ENCODE measurements at places on chromosomes 11 and 22.

GRCh38 chr11:130706572-130706971 is 209.7 kb downstream of the SNX19 start:
- DNase-seq = no peak

- DNase-seq = no peak
Measured at GRCh38 chr22:21446128-21446826, 20.9 kb upstream of the TMEM191C start.

GRCh38 chr22:19114984-19115552 is 7.1 kb downstream of the DGCR2 start:
- DNase-seq = peak; percentile 4

DNA sequence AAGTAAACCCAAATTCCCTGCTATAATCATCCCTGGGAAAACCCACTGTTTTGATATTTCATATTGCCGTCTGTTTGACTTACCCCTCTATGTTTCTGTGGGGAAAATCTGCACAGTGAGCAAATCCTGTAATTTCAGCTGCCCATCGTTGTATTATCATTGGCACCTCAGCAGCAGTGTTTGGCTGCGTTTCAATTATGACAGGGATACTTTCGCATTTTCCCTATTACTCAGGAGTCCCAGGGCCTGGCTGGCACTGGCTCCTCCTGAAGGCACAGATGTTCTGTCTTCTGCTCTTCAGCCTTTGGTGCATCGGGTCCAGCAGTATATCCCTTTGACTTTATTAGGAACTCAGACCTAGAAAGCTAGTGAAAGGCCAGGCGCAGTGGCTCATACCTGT is 12.2 kb upstream of the MMP12 start:
- no peak for DNase-seq

- no peak for DNase-seq
Measured at GRCh38 chr22:35045451-35045850, 20.5 kb upstream of the ISX start.

GRCh38 chr22:40939202-40939601 is 12.0 kb upstream of the RBX1 start:
- no peak for DNase-seq

DNA sequence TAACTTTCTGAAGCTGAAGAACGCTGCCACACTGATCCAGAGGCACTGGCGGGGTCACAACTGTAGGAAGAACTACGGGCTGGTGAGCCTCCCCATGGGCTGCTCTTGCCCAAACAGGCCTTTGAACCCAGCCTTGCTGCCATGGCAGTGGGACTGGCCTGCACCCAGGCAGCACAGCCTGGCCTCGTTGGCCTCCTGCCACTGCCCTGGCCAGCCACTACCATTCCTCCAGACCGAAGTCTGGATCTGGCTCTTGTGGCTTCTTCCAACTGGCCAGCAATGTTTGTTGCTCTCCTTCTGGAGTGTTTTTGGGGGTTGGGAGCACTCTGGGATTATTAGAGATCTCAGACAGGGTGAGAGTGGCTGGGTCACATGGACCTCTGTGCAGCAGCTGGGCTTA is 51.0 kb downstream of the MYO7A start:
- no peak for DNase-seq

DNA sequence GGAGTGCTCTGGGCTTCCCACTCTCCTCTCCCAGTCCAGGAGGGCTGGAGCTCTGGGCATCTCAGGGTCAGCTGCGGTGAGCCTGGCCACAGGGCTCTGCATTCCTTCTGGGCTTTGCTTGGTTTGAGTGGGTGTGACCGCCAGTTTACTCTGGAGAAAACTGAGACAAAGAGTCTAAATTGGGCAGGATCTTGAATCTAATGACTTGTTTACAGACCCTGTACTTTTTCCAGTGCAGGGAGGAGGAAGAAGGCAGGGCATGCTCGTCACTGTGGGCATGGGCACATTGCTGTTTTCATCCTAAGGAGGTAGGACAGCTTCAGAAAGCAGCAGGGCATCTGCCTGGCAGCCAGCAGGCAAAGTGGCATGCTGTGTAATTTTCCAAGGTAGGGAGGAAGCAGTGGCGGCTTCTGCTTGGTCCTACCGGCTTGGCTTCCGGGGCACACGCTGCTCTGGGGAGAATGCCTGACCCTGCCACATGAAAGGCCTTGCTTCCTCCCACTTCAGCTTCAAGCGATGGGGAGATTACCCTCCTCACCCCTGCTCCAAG is 22.9 kb downstream of the FLI1 start:
- no peak for DNase-seq

GRCh38 chr22:41845380-41846267 is 12.7 kb downstream of the SREBF2 start:
- no peak for DNase-seq

DNA sequence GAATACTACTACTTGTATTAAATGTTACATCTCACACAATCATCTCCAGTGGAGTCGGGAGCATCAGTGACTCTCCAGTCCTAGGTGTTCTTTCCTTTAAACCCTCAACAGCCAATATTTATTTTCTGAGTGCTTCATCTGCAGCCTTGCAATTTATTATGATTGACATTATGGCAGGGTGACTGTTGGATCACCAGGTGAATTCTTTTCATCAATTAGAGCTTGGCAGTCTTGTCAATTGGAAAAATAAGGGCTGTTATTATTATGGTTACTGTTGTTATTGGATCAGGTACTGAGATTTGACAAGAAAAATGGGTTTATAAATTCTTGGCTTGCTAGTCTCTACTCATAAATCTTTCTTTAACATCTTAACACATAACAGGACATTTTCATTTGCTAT is 27.5 kb upstream of the HTATIP2 start:
- DNase-seq = no peak

- no peak for DNase-seq
Measured at GRCh38 chr22:35728639-35729308, 11.1 kb downstream of the APOL5 start.

DNA sequence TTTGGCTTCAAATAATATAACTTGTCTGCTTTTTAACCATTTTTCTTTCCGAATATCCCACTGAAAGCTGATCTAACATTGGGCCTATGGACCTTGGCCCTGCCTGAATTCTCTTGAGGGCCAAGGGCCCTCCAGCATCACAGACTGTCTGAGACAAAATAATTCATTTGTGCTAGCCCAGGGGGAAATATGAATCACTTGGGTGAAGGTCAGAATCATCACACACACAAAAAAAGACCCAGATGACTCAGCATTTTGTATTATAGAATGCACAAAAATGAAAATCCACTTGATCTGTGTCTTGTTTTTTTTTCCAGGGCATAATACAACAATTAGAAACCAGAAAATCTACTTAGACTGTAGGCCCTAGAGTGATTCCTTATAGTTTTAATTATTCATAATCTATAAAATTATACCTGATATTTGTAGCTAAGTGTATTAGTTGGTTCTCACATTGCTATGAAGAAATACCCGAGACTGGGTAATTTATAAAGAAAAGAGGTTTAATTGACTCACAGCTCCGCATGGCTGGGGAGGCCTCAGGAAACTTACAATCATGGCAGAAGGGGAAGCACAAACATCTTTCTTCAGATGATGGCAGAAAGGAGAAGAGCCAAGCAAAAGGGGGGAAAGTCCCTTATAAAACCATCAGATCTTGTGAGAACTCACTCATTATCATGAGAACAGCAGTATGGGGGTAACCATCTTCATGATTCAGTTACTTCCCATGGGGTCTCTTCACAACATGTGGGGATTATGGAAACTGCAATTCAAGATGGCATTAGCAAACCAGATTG is 15.6 kb upstream of the RDX start:
- no peak for DNase-seq

- no peak for DNase-seq
Measured at GRCh38 chr11:38153985-38154384, 1555.9 kb upstream of the RAG2 start.

DNA sequence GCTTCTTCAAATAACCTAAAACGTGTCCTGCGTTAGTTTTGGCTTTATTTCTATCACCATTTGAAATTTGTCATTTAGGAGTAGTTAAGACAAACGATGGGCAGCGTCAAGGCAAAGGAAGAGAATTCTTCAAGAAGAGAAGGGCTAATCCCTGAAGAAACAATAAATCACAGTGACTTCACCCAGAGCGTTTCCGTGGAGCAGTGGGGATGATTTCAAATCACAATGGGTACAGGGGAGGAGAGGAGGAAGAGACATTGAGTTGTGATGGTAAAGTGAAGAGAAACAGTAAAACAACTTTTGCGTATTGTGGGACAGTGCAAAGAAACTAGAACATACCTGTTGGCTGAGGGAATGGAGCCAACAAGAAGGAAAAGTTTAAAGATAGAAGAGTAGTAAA is 9.7 kb downstream of the PDGFD start:
- no peak for DNase-seq

- no peak for DNase-seq
Measured at GRCh38 chr11:1276041-1276790, 33.2 kb downstream of the TOLLIP start.

DNA sequence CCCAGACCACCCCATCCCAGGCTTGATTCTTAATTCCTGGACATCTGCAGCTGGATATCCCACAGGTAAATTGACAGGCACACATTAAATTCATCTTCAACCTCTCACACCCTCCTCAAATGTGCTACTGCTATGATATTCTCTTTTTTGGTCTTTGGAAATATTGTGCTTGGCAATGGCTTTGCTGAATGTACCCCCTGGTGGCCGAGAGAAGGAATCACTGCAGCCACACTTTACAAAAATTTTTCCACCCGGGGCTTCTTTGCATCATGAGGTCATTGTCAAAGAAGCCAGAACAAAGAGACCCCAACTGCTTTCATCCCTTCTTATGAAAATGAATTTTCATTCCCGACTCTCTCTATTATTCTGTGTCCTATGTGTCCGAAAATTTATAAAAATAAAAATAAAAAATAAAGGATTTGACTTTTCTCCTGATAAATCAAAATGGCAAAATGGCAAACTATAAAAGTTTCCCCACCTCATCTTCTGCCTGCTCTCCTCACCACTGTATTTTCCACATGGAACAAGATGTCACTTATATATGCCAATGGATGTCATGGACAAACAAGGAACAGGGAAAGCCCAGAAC is 15.0 kb upstream of the CYB5R2 start:
- DNase-seq = peak; percentile 48

DNA sequence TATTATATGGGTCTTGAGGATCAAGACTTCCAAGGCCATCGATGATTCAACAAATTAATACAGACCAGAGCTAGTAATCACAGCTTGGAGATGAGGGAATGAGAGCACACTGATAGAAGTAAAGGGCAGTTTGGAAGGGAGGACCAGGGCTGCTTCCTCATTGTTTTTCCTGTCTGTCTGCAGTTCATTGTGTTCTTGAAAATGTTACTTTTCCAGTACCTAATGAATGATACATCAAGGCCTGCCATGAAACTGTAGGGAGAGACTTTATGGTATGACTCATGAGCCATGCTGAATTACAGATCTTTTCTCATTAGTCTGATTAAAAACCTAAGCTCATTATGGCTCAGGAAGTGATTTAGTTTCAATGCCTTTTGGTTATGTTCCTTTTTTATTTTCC is 855.6 kb downstream of the KCNA4 start:
- no peak for DNase-seq

GRCh38 chr11:10666556-10667520 is 26.7 kb downstream of the IRAG1 start:
- DNase-seq = no peak

DNA sequence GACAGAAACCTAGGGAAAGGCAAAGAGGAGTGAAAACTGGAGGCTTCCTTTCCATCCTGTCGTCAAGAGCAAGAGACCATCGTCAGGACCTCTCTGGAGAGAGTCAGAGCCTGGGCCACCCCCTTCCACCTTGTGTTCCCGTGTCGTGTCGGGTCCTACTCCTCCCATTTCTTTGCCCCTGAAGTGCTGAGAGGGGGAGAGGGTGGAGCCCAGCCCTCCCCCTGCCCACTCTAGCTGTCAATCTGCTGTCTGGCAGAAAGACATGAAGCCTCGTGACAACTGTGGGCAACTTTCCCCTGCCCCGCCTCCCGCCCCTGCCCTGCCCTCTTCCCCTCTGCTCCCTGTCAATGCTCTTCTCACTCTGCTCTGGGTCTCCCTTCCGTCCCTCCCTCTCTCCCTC is 20.6 kb downstream of the ANKK1 start:
- DNase-seq = no peak

DNA sequence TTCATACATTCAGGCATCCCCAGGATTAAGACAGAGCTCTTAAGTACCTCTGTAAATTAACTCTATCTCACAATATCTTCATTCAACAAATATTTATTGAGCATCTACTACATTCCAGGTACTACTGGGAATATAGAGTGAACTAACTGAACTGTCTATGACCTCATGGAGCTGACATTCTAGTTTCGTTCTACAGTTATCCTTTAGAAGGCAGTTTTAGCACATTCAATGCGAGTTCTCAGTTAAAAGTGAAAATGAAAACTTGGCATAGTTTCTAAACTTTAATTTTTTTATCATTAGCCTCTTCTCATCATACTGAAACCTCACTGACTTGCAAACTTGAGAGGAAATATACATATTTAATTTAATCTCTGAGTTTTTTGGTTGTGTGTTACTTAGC is 10.7 kb upstream of the MS4A6E start:
- no peak for DNase-seq

GRCh38 chr22:49426618-49427266 is 400.9 kb downstream of the BRD1 start:
- DNase-seq = no peak

DNA sequence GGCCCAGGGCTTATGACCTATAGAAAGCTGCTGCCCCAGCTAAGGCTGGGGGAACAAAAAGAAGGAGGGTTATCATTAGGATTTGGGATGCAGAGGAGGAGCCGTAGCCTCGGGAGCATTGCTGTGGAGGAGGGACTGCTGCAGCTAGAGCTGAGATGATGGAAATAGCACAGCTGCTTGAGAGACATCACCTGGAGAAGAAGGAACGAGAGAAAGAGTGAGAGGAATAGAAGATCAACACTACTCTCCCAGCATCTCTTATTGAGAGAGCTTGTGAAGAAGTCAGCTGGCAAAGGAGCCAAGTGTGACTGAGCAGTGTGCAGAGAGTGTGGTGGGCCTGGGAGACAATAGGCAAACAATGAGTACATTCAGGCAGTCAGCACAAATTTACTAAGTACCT is 100.7 kb upstream of the PLET1 start:
- DNase-seq = no peak

DNA sequence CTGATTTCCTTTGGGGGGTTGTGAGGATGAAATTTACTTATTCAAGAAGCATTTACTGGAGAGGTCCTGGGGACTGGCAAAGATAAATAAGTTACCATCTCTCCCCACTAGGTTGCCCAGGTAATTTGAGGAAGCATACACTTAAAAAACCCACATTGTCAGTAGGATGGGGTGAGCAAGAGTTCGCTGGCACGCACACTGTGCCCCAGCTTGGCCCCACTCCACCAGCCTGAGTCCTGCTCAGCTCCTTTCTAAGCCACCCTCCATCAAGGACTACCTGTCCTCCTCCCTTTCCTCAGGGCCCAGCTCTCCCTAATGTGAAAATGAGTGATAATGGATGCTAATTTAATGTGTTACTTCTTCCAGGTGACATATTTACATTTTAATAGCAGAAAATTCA is 216.5 kb upstream of the PLET1 start:
- no peak for DNase-seq

All from B cell (primary cell).